ENCODE measurements at places on chromosomes 11 and 22. TPM values are rescaled to one million over a fixed set of nuclear protein-coding genes. Genes with fewer than 3 reads are reported as not detected.

DNA sequence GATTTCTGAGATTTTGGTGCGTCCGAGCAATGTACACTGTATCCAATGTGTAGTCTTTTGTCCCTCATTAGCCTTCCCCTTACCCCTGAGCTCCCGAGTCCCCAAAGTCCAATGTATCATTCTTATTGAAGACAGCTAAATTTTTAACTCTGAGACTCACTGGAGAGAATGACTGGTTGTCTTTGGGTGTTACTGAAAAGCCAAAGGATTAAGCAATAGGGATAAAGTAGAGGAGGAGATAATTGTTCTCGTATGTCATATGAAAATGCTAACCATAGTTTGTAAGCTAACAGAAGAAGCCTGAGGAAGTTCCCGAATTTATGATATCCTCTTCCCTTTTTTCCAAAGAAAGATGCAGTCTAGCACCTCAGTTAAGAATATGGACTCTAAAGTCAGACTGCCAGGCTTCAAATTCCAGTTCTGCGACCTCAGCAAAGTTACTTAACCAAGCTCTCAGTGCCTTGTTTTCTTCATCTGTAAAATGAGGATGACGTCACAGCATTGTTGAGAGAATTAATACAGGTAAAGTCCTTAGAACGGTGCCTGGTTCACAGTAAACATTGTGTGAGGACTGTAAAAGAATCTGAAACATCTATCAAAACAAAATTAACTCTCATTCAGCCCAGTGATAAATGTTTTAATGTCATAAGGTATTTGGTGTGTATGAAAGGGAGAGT is 1.6 kb upstream of the MSANTD2 start:
- ATAC-seq = no peak

GRCh38 chr11:75428281-75428724 is 4.7 kb downstream of the KLHL35 start:
- peak; percentile 77 for ATAC-seq

DNA sequence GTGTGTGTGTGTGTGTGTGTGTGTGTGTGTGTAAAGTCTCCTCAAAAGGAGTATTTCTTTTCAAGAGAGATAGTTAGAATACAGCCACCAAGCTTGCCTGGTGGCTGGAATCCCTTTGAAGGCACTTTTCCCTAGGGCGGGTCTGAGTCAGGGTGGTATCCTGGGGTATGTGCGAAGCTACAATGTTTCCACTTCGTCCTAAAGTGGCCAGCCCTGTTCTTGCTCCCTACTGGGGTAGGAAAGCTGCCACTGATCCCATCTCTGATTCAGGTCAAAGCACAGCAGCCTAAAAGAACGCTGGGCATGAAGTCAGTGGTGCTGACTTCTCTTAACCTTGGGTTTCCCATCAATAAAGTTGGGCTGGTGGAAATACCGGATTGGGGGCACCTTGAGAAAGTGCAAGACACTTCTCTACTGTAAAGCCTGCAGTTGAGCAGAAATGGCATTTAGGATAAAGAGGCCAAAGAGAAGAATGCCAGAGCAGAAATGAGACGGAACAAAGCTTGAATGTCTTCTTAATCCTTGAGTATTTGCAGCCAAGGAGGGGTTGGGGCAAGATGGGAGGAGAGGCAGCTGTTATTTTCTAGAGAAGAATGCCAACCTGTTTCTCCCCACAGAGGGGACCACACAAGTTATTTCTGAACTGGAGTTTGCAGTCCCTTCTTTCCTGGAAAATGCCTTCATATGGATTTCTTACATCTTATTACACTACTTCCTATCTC is 35.3 kb downstream of the ZNRF3 start:
- no peak for ATAC-seq

DNA sequence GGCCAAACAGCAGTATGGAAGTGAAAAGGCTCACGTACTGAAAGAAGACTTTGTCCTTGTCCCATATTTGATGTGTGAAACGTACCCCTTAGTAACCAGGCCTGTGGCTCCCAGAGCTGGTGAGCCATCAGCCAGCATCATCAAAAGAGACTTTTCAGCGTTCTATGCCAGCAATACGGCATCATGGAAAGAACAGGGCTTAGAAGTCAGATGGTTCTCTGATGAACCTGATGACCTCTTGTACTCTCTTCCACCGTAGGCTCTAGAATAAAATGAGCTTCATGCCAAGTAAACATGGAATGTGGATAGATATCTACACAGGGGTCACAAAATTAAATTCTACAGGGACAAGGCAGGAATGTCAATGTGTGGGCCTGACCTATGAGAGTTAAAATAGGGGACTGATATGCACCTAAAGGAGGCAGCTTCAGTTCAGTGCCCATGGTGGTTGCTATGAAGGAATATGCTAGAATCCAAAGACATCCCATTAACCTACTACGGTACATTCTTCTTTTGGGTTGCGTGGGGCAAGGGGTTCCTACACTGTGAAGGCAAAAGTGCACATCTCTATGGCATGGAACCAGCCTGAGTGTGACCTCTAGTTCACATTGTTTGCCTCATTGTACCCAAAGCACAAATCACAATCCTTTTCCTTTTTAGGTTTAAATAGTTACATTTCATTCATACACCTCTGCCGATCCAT is 130.6 kb downstream of the ETS1 start:
- peak; percentile 18 for ATAC-seq

GRCh38 chr11:118988280-118988679 is 9.7 kb upstream of the CENATAC start:
- no peak for ATAC-seq

DNA sequence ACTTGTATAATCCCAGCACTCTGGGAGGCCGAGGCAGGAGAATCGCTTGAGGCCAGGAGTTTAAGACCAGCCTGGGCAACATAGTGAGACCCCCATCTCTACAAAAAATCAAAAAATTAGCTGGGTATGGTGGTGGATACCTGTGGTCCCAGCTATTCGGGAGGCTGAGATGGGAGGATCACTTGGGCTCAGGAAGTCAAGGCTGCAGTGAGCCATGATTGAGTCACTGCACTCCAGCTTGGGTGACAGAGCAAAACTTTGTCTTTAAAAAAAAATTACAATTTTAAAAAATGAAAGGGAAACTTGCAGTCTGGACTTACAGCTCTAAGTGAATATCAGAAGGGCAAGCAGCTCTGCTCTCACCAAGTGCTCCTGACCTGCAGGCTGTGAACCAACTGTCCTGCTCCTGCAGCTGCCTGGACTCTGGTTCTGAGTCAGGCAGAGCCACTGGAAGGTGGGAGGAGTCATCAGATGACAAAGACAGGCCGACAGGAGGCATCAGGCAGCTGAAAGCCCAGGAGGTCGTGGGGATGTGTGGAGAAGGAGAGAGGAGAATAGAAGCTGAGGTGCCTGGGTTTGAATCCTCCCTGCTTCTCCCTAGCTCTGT is 9.6 kb downstream of the SMTNL1 start:
- ATAC-seq = peak; percentile 77

DNA sequence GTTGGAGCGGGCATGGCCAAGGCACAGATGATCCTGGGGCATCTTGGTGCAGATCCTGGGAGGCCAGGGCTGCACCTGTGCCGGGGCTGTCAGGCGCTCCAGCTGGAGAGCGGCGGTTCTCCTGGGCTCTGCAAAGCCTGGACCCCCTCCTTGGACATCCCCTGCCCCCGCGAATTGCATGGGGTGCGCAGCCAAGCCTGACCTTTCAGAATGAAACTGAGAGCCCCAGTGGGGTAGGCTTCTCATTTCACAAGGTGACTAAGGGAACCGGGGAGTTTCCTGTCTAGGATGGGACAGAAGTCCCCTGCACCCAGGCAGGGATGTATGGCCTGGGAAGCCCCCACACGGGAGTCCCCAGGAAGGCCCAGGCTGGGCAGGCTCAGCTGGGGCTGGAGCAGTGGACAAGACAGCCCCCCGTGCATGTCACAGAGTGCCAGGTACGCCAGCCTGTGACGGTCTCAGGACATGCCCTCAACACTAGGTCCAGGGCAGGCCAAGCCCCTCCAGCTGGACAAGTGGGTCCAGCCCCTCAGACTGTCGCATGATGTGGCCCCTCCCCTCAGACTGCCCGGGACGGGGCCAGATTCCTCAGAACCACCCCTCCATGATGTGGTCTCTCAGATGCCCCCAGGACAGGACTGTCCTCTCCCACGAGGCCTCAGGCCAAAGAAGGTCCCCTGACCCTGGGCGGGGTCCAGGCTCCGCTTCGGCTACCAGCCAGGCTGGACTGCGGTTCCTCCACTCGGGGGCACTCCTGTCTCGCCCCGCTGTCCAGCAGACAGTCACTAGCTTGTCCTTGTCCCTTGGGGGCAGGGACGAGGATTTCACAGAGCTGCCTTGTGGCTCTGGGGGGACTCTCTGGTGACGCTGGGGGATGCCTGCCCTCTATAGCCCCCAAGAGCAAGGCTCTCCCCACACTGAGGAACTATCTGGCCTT is 2.3 kb downstream of the LSP1 start:
- peak; percentile 61 for ATAC-seq

DNA sequence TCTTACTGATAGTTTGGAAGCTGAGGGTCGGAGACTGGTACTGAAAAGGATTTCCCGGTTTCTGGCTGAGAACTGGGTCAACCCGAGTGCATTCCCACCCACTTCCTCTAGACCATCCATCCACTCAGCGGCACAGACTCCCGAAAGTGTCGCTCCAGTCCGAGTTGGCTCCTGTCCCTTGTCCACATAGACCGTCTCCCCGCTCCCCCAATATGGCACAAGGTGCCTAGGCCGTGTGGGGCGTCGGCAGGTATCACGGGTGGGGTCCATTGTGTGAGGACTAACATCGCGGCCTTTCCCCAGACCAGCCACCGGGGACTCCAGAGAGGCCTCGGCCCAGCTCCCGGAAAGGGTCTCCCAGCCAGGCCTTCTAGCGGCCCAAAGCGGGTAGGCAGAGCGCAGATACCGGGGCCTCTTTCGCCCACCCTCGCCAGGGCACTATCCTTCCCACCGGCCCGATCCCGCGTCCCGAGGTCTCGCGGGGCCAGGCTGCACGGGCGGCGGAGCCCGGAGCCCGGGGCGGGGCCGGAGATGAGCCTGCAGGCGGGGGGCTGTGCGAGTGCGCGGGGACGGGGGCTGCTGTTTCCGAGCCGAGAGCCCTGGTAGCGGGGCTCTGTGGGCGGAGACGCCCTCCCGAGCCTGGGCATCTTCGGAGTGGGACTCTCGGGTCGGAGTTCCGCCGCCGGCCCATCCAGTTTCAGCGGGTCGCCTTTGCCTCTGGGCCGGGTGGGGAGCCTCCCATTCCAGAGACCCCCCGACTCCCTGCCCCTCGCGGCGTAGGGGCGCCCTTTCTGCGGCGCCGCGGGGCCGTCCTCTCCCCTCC is 21.1 kb downstream of the SERPINH1 start:
- peak; percentile 94 for ATAC-seq

RGL4 gene
- 4.1 TPM for total RNA-seq

CHRM1 gene
- total RNA-seq = not detected

CHRDL2 gene
- not detected for total RNA-seq

TBC1D22A gene
- total RNA-seq = 108 TPM

UBQLNL gene
- not detected for total RNA-seq

GRCh38 chr11:92391808-92392207 is 167.2 kb downstream of the FAT3 start:
- ATAC-seq = no peak

GRCh38 chr22:22067192-22067591 is 84.6 kb upstream of the TOP3B start:
- no peak for ATAC-seq

DNA sequence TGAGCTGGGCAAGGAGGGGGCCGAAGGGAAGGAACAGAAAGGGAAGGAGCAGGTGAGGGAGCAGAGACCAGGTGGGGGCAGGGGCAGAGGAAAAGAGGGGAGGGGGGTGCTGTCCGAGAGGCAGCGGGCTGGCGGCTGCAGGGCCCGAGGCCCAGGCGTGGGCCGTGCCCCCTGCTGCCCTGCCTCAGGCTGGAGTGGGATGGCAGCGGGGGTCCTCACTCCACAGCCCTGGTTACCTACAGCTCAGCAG is 2.3 kb downstream of the IGF2 start:
- ATAC-seq = no peak

DNA sequence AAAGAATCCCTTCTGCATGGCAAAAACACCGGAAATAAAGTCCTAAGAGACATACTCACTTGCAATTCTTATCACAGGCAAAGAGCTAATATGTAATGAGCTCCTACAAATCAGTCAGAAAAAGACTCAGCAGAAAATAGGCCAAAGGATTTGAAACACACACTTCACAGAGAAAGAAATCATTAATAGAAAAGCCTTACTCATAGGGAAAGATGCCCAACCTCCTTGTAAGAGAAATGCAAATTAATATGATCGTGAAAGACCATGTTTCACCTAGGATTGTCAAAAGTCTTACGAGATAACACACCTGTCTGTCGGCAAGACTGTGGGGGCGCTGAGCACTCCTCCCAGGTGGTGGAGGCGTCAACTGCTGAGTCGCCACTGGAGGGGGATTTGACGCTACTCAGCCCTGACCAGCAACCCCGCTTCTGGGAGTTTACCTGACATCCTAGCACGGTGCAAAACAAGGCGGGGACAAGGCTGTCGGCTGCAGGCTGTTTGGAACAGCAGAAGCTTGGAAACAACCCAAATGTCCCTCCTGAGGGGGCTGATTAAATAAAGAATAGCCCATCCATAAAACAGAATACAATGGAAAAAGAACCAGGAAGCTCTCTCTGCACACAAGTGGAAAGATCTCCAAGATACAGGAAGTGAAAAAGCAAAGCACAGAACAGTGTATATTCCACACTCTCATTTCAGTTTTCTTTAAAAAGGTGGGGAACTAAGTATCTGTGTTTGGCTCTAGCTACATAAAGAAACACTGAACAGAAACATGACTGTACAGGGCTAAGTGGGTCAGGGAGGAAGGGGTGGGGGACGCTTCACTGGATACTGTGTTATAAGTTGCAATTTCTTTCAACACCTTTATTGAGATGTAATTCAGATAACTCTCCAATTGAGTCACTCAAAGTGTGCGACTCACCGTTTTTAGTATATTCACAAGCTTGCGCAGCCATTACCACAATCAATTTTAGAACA is 11.5 kb downstream of the CSNK1E start:
- peak; percentile 89 for ATAC-seq

DNA sequence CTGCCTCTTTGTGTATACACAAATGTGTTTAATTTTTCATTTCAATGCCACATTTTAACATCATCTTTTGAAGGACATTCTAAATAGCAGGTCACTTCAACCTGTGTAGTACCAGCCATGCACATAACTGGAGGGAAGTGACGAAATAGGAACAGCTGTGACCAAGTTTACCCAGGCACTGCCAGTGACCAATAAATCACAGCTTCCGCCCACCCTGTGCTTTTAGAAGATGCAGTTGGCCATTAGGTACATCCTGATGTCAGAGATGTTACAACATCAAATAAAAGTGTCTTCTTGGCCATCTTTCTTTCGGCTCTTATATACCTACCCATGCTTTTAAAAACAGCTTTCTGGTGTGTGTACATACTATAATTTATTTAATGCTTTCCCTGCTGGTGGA is 7.8 kb downstream of the LDLRAD3 start:
- ATAC-seq = no peak

- peak; percentile 18 for ATAC-seq
Observed at GRCh38 chr11:555227-555779, 5.2 kb downstream of the LMNTD2 start.

GRCh38 chr11:46122945-46123715 is 1.9 kb upstream of the PHF21A start:
- peak; percentile 12 for ATAC-seq

GRCh38 chr22:44753189-44754042 is 1.0 kb downstream of the ARHGAP8 start:
- ATAC-seq = no peak

Data from activated T-helper 17 cell treated with anti-CD3 and anti-CD28 coated beads, Interleukin-2, amount 50 U/mL, for 72 hours (primary cell).